SJSA1 (cell line): ENCODE measurements at places on chromosomes 5 and 9.

GRCh38 chr5:161085056-161085455, 233.0 kb upstream of the ATP10B start:
- no peak for DNase-seq

DNA sequence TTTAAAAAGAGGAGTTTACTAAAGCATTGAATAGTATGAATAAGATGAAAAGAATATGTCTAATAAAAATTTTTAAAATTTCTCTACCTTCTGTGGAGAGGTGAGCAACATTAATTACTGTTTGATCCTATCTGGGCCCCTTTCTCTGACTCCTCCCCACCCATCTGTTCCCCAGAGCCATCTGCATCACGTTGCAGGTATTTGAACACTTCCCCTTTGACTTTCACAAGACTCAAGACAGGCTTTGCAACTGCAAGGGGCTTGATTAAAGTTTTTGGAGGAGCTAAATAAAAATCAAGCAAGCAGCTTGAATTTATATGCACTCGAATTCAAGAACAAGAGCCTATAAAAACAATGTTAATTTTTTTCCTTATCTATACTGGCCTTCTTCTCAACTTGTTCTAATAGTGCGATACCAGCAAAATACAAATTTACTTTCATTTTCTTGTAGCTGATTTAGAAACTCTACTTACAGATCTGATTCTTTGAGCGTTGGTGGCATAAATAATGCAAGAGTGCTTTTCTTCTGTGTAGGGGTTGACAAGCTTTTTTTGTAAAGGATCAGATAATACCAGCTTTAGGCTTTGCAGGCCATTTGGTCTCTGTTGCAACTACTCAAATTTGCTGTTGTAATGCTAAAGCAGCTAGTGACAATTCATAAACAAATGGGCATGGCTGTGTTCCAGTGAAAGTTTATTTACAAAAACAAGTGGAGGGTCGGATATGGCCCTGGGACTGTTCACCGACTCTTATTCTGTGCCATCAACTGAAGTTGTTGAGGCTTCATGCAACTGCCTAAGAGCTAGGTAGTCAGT, 21.2 kb downstream of the TXNDC8 start:
- DNase-seq: no peak

GRCh38 chr9:101029315-101030085, 973 bp downstream of the PLPPR1 start:
- no peak for DNase-seq

DNA sequence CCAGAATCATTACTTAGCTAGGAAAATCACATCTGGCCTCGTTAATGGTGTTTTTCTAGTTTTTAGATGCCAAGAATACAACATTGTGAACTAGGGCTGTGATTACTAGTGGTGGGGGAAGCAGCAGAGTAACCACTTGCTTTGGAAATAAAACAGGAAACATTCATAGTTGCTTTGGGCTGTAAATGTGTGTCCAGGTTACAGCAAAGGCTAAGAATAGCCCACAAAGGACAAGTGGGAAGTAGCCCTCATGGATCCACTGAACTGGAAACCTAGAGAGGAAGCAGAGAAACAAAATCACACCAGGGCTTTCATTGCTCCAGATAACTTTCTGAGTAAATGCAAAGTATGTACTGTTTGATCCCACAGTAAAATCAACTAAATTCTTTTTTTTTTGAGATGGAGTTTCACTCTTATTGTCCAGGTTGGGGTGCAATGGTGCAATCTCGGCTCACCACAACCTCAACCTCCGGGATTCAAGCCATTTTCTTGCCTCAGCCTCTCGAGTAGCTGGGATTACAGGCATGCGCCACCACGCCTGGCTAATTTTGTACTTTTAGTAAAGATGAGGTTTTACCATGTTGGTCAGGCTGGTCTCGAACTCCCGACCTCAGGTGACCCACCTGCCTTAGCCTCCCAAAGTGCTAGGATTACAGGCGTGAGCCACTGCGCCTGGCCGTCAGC, 56.2 kb upstream of the TNFSF15 start:
- DNase-seq: no peak

DNA sequence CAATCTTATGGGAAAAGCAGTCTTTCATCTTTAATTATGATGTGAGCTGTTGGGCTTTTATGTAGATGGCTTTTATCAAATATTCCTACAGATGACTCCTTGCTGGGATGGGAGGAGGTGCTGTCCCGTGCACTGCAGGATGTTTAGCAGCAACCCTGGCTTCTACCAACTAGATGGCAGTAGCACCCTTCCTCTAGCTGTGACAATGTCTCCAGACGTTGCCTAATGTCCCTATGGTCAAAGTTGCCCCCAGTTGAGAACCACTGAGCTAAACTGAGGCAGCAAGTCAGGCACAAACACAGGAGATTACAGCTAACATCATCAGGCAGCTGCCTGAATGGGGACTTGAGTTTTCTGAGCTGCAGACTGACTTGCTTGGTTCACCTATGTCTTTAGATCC, 401.9 kb upstream of the PDE4D start:
- DNase-seq: no peak

- DNase-seq: no peak
Measured at GRCh38 chr5:180287868-180288267, 4.0 kb downstream of the MAPK9 start.

DNA sequence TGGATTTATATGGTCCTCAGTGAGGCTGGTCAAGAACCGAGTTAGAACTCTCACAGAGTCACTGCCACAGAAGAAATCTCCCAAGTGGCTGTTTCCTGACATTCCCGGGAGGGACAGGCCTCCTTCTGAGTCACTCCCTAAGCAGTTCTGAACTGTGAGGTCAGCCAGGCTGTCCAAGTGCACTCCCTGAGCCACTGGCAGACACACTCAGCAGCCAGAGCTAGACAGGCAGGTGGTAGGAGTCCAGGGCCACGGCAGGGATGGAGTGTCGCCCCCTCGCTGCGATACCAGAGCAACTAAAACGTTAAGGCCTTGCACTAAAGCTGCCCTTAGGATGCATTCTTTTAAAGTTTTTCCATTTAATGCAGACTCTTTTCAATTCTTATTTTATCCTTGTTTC, 3.4 kb downstream of the IL4 start:
- peak; percentile 97 for DNase-seq

DNA sequence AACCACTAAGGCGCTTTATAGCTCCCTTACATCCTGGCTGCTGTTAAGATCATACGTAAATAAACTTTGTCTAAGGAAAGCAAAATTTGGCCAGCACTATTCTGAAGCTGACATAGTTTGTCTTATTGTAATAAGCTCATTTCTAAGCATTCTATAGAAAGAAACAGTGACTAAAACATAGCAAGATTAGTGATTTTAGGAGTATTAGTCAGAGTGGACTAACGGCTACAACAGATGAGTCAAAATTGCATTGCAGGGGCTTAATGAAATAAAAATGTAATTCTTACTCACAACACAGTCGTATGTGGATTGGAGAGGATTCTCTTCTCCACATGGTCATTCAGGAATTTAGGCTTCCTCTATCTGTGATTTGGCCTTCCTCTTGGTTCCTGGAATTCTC, 347.6 kb downstream of the GADD45G start:
- DNase-seq: peak; percentile 21

GRCh38 chr5:151115272-151115905, 34.6 kb upstream of the TNIP1 start:
- DNase-seq: peak; percentile 78

DNA sequence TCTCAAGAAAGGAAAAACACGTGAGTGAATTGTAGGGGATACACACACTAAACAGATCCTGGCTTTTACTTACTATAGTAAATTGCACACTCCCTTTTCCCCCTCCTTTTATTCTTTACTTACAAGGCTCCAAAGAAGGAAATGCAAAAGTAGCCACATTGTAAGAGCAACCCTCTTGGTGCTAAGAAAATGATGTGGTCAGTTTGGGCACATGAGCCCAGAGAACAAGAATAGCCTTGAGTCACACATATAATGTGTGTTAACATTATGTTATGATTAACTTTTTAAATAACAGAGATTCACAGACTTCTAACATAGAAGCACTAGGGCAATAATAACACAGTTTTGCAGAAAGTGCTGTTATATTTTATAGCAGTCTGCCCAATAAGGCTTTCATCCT, 48.5 kb downstream of the PCSK5 start:
- no peak for DNase-seq

GRCh38 chr5:62475072-62475471, 62.5 kb downstream of the IPO11 start:
- DNase-seq: peak; percentile 12

DNA sequence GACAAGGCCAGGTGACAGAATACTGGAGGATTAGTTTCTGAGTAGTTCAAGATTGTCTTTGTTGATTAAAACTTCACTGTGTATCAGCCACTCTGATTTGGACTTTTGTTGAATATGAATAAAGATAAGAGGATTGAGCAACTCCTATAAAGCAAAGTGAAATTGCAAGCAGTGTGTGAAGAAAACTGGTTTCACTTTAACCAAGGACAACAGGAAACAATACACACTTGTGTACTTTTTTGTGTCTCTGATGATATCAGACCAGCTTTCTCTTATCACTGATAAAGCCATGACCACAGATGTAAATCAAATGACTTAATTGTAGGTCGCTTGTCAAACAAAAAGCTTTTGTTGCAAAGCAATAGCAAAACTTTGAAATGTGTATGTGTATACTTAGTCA, 268.6 kb downstream of the FER start:
- DNase-seq: no peak

GRCh38 chr5:14257995-14258403, 114.9 kb downstream of the TRIO start:
- no peak for DNase-seq

DNA sequence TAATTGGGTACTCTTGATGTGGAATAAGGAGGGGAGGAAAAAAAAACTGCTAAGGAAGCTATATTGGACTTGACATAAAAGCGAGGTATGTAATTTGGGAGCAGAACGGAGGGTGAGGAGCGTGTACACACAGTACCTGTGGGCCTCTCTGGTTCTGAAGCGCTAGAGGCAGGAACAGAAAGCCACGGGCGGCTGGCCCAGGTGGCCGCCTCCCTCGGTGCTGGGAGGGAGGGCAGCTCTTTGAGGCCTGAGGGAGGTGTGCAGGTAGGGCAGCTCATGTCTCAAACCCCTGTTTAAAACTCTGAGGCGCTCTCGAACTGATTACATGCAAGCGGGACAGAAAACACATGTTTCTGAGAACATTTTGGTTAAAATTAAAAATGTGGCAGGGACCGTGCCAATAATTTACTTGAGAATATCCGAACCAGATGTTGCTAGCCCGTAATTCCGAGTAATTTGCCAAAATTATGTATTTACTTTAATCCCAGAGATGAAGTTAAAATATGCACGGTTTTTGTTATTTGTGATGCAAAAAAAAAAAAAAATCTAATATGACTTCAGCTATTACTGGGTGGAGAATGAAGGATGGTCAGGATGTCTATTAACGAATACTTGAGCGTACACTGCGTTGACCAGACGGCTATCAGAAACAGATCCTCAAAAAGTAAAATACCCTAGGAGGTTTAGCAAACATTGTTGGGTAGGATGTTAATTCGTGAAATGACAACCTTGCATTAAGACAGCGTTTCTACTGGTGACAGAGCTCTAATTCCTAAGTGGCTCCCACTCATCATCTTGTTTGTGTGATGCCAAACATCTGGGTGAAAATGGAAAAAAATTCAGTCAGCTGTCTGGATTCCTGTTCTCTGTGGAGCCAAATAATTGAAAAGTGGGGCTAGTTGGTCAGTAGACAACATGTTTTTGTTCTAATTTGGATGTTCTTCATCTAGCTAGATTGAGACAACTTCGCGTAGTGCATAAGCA, 24.4 kb upstream of the STC2 start:
- DNase-seq: no peak

DNA sequence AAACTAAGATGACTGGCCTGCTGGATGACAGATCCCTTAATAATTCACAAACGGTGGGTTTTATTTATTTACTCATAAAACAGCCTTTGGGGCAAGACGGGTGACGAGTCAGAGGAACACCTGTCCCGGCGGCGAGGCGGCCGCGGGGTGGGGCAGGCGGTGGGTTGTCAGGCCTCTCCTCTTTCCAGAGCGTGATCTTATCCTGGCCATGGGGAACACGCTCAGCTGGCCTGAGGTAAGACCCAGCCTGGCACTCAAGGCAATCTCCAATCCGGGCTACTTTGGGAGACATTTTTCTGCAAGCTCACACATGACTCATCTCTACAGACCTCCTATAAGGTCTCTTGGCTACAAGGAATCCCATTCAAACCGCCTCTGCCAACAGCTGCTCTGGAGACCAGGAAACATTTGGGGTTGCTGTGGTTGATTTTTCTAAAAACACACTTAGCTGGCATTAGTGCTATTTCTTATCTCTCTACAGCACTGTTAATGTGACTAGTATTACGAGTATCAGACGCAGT, 6.3 kb downstream of the RAPGEF1 start:
- DNase-seq: peak; percentile 89

- DNase-seq: no peak
Measured at GRCh38 chr9:109250311-109250741, 70.5 kb downstream of the EPB41L4B start.

DNA sequence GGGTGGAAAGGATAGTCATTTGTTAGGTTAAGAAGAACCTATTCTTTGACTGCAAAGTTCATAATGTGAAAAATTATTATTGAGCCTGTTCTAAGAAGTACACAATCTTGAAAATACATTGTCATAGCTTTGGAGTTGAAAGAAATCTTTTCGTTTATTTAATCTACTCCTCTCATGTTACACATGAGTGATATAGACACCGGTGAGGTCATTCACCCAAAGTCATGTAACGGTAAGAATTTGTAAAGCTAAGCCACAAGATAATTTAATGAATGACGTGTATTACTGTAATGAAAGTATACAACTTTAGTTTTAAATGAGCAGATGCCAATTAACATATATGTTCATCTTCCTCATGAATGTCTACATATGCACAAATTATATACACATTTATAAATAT, 284.1 kb upstream of the PDE4D start:
- DNase-seq: no peak

DNA sequence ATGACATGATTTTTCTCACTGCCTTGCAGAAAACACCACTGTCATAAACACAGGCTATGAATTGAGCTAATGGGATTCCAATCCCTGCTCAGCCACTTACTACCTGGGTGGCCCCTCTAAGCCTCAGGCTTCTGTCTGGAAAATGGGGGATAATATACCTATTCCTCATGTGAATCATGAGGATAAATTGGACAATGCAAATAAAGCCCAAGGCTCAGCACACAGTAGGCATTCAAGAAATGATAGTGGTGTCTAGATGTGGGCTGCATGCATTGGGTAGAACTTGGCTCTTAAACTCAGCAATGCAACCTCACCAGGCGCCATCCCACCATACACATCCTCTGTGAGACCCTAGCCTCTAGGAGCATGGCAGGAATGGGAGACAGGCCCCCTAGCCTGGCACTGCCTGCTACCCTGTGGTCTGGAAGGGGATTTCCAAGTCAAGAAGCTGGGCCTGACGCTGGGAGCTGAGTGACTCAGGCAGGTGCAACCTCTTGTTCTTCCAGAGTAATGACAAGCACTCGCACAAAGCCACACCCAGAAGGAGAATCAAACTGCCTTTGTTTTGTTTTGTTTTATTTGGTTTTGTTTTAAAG, 2.3 kb upstream of the TNIP1 start:
- DNase-seq: peak; percentile 96
